SK-MEL-5 (cell line): ENCODE measurements at places on chromosomes 3 and 15.
A peak's percentile ranks its signal among the peaks of the same experiment; 100 is the strongest.

DNA sequence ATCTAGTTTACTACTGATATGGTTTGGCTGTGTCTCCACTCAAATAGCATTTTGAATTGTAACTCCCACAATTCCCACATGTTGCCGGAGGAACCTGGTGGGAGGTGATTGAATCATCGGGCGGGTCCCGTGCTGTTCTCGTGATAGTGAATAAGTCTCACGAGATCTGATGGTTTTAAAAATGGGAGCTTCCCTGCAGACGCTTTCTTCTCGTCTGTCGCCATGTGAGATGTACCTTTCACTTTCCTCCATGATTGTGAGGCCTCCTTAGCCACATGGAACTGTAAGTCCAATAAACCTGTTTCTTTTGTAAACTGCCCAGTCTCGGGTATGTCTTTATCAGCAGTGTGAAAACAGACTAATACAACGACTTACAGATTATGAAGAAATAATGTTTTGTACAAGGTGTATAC, 35.6 kb upstream of the PYDC2 start:
- peak; percentile 74 for DNase-seq

DNA sequence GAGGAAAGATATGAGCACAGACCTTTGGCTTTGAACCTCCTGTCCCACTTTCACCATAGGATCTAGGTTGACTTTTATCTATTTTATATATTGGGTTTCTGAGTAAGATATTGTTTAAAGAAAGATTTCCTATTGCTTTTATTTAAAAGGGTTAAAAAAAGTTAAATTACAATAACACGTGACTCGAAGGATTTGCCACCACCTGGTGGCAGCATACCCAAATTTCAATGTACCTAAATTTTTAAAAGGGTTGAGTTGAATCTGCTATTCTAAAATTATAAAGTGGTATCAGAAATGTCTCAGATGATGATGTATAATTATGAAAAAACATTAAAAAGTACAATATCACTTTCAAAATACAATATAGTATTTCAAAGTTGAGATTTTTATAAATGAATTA, 368.4 kb downstream of the MECOM start:
- DNase-seq = peak; percentile 25

- DNase-seq = no peak
Measured at GRCh38 chr15:100152463-100152862, 189.3 kb downstream of the ADAMTS17 start.

GRCh38 chr3:194572944-194573491, 60.2 kb downstream of the TMEM44 start:
- no peak for DNase-seq

GRCh38 chr3:112786002-112786590, 60.6 kb downstream of the CD200R1L start:
- DNase-seq = no peak

- DNase-seq = peak; percentile 77
Measured at GRCh38 chr3:133930341-133930933, 34.8 kb upstream of the RAB6B start.

- no peak for DNase-seq
Measured at GRCh38 chr3:162103808-162104207, 607.2 kb downstream of the OTOL1 start.

DNA sequence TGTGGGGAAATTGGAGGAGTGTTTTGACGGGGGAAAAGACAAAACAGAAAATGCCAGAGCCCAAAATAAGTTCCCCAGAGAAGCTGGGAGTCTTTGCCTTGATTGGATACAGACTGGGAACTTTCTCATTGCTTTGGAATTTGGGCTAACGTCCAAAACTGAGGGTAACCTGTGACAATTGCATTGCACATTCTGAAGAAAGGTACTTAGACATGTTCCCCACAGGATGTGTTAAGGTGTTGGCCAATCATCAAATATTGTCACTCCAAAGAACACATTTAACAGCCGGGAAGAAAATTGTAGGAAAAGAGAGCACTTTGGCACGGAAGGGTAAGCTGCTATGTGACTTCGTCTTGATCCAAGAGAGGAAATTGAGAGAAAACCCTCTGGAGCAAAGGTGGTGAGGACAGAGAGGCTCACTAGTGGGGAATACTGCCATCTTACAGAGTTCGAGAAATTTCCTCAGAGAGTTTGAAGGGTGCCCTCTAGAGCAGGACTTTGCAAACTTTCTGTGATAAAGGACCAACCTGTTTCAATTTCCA, 619.5 kb upstream of the TBL1XR1 start:
- DNase-seq = peak; percentile 27

DNA sequence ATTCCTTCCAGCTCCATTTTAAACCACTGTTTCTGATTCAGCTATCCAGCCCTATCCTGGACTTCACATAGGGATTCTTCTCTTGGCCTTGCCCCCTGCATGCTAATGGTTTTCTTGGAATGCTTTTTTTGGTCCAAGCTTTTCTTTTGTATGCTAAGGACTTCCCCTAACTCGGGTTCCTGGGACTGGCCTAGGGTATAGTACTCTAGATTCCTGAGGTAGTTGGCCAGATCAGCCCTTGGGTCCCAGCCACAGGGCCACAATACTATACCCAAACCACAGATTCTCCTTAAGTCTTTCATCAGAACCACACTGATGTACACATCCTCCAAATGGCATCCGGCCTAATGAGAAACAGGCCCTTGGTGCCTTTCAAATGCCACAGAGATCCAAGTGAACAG, 2.8 kb downstream of the FYCO1 start:
- DNase-seq = no peak

- DNase-seq = no peak
Measured at GRCh38 chr3:123340336-123340735, 108.6 kb downstream of the ADCY5 start.

DNA sequence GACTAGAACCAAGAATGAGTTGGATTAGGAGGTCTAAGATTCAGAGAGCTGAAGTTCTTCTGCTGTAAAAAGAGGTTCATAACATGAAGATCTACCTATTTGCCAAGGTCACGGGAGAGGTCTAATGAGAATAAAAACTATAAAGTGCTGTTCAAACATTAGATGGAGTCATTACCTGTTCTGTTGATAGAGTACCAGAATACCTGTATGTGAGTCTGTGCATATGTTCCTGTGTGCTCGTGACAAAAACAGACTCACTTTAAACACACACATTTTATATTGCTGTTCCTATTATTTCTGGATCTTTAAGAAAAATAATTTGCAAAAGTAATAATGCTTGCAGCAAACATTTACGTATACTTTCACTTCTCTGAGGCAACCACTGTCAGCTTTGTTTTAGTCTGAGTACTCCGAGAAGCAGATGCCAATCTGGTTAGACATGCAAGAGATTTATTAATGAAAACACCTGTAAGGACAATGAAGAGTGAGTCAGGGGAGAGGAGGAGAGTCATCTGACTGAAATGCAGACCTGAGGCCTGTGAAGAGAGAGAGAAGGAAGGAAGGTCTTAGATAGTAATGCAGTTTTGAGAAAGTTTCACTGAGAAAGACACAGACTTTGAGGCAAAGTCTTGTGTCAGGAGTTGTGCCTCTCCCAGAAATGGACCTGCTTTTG, 221.2 kb downstream of the SQOR start:
- DNase-seq = no peak

DNA sequence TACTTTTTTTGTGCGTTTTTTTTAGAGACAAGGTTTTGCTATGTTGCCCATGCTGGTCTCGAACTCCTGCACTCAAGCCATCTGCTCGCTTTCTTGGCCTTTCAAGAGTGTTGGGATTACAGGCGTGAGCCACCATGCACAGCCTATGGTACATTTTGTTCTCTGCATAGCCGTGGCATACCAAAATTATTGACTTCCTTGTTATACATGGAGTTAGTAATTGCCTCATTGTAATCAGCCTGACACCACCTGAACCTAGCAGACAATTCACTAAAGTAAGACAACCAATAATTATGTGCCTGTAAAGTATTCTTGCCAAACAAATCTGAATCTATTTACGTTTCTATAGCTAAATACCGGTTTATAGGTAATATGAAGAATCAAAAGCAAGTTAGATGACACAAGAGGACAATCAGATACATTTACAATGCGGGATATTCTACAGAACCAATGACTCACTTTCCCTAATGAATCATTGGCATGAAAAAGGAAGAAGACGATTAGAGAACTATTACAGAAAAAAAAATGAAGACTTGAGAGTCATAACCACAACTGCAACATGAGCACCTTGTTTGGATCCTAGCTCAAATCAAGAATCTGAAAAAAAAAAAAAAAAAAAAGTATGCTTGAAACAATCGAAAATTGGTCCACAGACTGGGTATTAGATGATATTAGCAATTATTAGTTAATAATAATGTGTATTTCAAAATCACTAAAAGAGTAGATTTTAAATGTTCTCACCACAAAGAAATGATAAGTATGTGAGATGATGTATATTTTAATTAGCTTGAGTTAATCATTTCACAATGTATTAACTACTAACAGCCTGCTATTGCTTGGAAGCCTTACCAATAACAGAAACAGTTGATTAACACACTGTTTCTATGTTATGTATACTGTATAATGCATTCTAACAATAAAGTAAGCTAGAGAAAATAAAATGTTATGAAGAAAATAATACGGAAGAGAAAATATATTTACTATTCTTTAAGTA, 7.1 kb downstream of the GUCA1C start:
- no peak for DNase-seq

DNA sequence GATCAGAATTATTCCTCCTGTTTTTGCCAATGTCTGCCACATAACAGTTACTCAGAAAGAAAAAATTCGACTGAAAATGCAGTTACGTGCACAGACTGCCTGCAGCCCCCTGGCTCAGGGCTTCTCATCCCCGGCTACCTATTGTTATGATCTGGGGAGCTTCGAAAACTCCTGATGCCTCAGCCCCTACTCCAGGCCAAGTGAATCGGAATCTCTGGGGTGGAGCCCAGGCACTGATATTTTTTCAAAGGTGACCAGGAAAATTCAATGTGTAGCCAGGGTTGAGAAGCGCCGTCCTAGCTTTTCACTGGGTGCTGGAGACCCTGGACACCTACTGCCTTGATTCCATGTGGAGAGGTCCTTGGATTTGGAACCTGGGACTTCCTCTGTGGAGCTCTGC, 8.5 kb downstream of the ADAMTS17 start:
- DNase-seq = no peak
